ENCODE measurements at places on chromosomes 4 and X.

GRCh38 chr4:47835494-47835893, 2.4 kb downstream of the CORIN start:
- no peak for DNase-seq

DNA sequence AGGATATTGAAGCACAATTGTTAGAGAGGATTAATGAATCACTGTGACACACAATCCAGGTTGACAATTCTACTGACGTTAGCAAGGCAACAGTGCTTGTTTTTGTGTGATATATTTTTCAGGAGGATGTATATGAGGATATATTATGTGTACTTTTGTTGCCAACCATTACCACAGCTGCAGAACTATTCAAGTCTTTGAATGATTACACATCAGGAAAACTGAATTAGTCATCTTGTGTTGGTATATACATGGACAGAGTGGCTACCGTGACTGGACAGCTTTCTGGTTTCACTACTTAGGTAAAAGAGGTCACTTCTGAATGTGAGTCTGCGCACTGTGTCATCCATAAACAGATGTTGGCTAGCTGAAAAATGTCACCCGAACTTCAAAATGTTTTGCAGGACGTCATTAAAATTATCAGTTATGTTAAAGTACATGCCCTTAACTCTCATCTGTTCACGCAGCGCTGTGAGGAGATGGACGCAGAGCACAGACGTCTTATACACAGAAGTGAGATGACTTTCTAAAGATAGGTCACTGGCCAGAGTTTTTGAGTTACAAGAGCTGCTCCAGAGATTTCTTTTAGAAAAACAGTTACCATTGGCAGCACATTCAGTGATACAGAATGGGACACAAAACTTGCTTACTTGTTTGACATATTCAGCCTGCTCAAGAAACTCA, 69.0 kb downstream of the MRPL1 start:
- DNase-seq = no peak

- DNase-seq = no peak
Observed at GRCh38 chr4:90189946-90190345, 62.8 kb downstream of the CCSER1 start.

- no peak for DNase-seq
Observed at GRCh38 chr4:78691334-78691754, 84.8 kb upstream of the BMP2K start.

GRCh38 chrX:78377186-78377585, 49.8 kb upstream of the CYSLTR1 start:
- no peak for DNase-seq

DNA sequence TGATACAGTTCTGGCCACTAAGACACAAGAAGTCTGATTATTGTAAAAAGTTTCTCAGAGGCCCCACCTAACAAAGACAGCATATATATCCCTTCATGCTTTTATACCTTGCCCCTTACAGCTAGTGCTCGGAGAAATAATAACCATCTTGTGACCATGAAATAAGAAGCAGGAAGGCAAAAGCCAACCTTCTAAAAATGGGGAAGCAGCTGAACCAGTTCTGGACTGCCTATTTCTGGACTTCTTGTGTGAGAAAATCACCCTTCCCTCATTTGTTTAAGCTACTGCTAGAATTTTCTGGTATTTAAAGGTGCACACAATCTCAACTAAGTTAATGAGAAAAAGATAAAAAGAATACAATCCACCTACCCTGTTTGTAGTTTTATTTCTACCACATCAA, 87.5 kb downstream of the CNOT6L start:
- no peak for DNase-seq

GRCh38 chr4:7894677-7895181, 44.9 kb downstream of the AFAP1 start:
- DNase-seq = no peak

DNA sequence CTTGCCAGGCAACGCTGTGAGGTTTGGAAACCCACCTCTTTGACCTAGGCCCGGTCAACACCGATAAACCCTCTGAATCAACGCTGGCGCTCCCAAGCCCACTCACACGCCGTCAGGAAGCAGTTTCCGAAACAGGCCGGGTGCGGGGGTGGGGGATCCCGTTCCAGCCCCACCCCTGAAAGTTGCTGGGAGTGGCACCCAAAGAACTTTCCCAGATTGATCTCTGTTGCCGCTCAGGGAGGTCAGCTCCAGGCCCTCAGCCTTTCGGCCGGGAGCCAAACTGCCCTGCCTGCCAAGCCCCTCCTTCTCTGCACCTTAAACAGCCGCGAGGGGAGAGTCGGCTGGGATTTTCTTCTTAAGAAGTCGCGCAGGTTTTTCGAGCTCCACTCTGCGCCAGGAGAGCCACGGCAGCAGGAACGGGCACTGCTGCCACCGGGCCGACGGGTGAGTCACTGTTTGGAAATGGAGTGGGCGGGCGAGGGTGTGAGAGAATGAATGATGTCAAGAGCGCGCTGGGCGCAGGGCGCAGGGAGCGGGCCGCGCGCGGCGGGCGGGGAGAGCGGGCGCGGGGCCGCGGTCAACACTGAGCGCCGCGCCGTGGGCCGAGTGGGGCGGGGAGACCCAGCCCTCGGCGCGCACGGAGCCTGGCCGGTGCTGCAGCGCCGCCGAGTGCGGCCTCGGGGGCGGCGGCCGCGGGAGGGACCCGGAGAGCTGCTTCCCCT, at the start of gene SGMS2:
Gene SGMS2, plus strand, starts transcription at position 583 of the 722 bp plus-strand sequence. CDS start 70,622 bp downstream, outside the sequence.
- DNase-seq = peak; percentile 80

DNA sequence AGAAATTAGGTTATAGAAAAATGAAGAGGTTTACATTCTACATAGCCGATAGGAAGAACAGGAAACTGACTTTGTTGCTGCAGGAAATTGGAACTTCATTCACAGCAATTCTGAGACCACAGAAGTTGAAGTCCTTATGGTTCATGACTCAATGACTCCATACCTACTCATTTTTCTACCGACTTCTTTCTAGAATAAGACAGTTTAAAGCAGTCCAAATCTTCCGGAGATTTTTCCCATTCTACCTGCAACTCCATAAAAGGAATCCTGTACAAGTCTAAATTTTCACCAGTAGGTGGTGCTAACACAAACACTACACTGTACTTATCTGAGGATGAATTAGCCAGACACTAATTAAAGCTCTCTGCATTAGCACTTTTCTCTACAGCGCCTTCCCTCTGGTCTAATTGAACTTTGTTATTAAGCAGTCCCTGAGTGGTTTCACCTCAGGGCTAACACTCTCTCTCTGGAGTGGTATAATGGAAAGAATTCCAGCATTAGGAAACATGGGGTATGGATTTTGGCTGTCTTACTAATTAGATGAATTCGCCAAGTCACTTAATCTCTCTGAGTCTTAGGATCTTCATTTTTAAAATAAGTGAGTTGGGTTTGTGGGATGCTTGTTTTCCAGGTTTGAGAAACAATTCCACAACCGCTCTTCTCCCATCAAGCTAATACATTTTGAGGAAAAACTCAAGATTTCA, 167.9 kb downstream of the SMIM20 start:
- DNase-seq = no peak

DNA sequence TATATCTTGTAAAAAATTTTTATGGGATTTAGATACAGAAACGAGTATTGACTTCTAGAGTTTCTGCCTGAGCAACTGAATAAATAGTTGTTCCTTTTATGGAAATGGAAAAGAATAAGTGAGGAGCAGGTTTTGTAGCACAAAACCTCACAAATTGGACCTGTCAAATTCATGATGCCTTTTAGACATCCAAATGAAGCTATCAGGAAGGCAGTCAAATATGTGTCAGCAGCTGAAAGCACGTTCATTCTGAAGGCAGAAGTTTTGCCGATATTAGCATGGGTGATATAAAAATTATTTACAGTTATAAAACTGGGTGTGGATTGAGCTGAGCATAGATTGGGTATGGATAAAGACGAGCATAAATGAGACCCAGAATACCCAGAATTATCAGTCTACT, 374.0 kb downstream of the EPHA5 start:
- DNase-seq = no peak

DNA sequence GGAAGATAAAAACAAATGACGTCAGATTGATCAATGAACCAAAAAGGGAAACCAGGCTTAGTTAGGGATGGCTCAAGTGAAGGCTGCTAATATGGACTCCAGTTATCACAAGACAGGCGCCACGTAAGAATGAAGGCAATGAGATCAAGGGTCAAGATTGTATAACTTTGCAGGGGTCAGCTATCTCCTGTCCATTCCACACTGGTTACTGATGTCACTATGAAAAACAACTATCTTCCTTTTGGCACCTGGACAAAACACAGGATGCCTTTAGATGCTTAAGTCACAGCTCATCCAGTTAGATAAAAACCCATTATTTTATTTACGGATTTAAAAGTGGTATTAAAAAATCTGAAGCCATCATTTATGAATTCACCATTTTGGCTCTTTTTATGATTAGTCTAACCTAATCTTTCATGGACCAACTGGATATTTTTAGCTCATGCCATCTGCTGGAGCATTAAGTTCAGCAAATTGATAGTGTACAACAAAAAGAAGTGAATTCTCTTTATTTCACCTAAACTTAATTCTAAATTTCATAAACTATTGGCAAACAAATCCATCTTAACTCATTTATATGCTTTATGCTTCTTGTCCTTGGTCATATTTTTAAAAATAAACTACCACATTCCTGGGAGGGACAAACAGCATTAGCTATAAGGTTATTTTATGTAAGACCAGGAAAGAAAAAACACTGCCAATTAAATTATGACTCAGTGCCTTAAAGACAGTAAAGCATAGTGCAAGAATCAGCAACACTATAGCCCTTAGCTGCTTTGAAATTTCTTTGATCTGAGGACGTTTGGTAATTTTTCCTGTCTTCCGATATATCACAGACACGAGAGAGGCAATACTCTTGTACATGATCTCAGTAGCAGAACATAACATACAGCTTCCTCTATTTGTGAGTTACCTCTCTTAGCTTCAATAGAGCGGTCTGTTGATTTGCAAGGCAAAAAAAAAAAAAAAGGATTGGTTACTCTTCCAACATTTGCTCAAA, 27.0 kb downstream of the DHX15 start:
- no peak for DNase-seq

DNA sequence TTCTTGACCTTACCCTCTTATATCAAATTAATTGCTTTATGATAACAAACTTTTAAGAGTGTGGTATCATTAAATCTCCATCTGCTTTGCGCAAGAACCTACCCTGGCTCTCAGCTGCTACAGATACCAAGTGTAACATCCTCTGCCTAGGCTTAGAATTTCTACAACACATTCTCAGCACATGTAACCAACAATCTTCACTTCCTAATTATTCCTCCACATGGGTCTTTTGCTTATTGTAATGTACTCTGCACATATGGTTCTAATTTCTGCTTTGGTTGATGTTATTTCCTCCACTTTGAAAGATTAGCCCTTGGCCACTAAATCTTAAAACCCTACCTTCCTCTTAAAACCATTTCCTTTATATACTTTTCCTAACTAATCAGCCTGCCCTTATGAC, 242.4 kb downstream of the ARHGAP24 start:
- no peak for DNase-seq

- DNase-seq = no peak
Observed at GRCh38 chr4:55742655-55743202, 76.9 kb upstream of the EXOC1L start.

DNA sequence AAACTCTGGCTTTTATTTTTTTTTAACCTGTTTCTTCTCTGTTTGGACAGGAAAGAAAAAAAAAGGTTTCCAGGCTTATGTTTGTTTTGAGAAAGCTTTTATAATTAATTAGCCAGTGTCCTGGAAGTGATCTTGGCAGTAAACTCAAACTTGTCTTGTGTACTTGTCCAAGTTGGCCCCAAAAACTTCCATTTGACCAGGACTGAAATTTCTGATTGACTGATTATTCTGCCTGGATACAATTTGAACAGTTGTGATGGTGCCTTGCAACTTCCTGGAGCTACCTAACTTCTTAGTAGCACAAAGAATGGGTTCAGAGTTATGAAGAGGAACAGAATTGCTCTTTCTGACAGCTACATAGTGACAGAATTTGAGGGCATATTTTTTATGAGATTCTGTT, 62.0 kb downstream of the SLC4A4 start:
- DNase-seq = no peak

DNA sequence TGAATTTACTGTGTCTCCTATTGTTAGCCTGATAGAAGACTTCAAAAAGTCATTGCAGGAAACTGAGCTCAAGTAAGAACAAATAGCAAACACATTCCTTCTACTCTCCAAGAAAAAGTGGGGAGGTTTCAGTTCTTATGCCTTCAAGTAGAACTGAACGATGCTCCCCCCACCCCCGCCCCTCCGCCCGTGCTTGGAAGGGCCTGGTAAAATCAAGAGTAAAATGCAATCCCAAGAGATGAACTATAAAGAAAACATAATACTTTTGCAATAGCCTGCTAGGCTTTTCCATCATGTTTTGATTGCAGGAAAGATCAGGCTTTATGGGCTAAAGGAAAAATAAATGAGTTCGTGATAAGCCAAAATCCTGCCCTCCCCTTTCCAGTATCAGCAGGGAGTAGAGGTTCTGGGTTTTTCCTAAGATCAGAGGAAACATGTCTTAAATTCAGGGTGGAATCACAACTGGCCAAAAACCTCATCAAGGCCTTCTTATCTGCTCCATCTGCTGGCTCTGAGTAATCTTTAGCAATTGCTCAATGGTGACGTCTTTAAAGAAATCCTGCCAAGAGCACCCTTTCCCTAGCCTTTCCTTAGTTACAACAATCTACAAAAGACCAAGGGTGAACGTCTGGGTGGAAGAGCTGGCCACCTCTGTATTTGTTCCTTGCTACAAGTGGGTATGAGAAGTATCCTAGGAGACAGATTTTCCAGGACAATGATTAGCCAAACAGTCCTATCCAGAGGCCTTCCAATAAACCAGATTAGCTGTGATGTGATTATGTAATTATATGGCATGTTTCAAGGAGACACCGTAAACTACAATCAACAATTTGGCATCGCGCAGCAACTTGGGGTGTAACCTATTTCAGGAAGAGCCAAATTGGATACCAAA, 66.3 kb upstream of the FAM9C start:
- DNase-seq = no peak

DNA sequence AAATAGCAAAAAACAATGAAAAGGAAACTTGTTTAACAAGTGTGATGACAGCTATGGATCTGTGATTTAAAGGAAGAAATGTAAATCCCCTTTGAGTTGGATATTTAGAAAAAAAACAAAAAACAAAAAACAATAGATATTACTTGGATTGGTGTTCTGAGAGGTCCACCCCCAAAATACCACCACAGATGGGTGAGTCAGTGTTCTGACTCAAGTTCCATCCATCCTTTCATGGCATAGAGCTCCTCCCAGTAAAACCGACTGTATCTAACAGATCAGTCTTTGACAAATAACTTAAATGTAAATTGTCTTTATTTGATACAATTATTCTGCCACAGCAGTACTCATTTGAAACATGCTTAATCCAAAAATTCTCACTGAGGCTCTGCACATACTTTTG, 27.4 kb downstream of the TMPRSS11B start:
- no peak for DNase-seq
